Activated naive CD4-positive, alpha-beta T cell treated with anti-CD3 and anti-CD28 coated beads for 36 hours (primary cell): ENCODE measurements at places on chromosomes 3 and 15.

GRCh38 chr15:27867861-27868260 is 231.3 kb downstream of the OCA2 start:
- DNase-seq = no peak

GRCh38 chr3:149883134-149883533 is 70.1 kb downstream of the RNF13 start:
- DNase-seq = no peak

- DNase-seq = no peak
Measured at GRCh38 chr15:53323191-53323590, 436.3 kb downstream of the WDR72 start.

DNA sequence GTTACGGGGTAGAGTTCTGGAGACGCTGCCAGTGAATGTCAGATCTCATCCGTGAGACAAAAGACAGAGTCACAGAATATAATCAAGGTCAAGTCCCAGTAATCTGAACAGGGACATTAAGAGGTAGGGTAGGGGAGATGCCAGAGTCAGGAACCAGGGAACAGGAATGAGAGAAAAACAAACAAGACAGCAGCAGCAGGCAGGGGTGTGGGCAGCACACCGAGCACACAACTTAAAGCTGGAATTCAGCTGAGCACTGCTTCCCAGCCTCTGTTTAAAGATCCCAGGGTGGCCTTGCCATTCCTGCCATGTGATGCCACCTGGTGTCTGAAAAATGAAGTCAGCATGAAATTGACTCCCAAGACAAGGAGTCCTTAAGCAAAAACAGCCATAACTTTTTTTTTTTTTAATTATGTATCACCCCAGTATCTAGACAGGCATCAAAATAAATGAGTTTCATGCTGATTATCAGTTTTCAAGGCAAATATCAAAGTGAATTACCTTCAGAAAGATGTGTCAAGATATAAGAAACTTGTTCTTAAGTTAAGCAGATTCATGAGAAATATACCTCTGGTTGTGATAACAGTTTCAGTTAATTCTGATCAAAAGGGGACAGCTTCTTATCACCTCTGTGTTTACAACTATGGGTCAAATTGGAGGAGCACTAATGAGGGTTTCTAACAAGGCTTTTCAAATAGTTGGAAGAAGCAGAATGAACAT is 203.7 kb downstream of the SLC9A9 start:
- DNase-seq = peak; percentile 48

DNA sequence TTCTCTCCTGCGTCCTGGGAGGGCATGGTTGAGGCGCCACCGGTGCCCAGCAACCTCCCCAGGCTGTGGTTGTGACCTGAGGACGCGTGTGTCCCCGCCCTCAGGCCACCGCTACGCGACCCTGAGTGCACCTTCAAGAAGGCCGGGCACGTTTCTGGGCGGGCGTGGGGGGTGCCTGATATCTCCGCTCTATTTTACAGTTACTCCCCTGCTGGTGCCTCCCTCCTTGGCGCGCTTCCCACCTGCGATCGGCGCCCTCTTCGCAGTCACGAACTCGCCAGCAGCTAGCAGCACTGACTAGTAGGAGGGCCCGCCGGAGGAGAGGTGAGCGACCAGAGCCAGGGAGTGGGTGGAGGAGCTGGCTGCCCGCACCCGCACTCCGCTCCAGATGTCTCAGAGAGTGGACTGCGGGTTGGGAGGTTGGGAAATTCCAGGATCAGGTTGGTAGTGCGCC is 43.2 kb upstream of the POLG start:
- DNase-seq = no peak
